Stimulated activated CD4-positive, alpha-beta T cell treated with anti-CD3 and anti-CD28 coated beads, Interleukin-1b, Interleukin-23, amount 100 ng/mL, for 4 hours (primary cell): ENCODE measurements at places on chromosomes 6 and 20.

DNA sequence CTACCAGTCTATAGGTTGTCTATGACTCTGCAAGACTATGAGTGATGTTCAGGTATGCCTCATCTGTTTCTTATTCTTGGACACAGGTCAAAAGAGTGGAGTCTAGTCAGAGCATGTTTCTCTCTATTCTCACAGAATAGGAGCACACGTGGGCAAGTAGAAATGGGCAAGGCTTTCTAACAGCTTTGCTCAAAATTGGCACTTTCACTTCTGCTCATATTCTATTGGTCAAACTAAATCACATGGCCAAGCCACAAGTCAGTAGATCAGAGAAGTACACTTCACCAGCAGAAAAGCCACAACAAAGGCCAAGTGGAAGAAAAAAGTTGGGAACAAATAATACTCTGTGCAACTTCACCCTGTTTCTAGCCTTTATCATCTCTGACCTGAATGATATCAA lies 354.5 kb upstream of the SYNCRIP start:
- DNase-seq, result no peak

GRCh38 chr6:14983599-14984518 lies 262.0 kb upstream of the JARID2 start:
- no peak for DNase-seq

DNA sequence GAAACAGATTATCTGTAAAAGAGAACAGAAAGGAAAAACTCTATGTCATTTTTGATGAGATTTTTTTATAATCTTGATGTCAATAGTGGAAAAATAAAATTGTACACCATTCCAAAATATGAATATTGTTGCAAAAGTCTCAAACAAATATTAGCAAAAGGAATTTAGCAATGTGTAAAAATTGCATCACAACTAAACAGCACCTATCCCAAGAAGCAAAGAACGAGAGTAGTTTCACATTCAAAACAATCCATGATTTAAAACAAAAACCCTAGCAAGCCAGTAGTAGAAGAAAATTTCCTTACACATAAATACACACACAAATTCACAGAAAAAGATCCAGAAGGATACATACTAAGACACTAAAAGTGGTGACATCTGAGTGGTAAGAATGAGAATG lies 38.4 kb downstream of the LCA5 start:
- DNase-seq, result no peak

DNA sequence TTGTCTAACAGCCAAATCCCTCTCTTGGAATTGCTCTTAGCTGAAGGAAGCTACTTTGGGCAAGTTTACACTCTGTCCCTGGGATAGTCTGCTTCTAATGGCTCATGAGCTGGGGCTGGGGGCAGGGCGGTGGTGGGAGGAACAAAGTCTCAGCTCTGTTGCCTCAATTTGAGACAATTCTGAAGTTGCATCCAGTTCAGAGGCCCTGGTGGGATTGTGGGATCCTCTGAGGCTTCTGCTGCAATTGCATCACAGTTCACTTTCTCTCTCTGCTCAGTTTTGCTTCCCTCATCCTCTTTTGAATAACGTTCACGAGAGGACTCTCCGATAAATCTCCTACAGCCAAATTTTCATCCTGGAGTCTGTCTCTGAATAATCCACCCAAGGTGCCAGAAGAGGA lies 440.6 kb upstream of the SLC35B3 start:
- DNase-seq, result no peak

- DNase-seq, result no peak
Measured at GRCh38 chr6:139917951-139918630, 543.6 kb upstream of the CITED2 start.

GRCh38 chr20:1426231-1426849 lies 33.5 kb upstream of the FKBP1A start:
- DNase-seq, result no peak

GRCh38 chr6:105459049-105459448 lies 56.2 kb upstream of the PREP start:
- no peak for DNase-seq

DNA sequence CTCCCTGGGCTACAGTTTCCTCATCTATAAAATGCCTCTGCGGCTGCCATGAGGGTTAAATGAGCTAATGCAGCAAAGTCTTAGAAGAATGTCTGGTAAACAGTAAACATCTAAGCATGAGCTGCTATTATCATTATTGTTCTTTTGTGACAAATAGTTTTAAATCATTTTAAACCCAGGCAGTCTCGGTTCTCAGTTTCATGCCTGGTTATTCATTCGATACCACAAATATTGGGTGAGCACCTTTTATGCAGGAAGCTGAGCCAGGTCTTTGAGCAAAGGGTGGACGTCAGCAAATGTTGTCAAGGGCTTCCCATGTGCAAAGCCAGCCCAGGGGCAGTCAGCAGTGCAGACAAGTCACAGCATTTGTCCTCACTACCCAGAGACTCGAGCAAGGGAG lies 128.7 kb downstream of the NFATC2 start:
- DNase-seq, result no peak

DNA sequence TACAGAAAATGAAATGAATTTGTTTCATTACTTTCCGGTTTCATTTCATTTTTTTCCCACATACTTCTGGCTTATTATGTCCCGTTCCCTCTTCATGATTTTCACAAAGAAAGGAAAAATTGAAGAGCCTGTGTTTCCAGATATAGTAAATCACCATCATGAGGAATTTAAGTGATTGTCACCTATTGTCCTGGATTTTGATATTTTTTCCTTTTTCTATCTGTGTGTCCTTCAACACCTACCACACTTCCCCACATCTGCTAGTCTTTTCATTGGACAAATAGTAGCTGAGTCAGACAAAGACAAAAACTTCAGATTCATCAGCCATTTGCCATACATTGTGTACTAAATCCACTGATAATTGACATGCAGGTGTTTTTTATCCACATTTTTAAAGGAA lies 258.2 kb upstream of the HSF2 start:
- DNase-seq, result no peak

DNA sequence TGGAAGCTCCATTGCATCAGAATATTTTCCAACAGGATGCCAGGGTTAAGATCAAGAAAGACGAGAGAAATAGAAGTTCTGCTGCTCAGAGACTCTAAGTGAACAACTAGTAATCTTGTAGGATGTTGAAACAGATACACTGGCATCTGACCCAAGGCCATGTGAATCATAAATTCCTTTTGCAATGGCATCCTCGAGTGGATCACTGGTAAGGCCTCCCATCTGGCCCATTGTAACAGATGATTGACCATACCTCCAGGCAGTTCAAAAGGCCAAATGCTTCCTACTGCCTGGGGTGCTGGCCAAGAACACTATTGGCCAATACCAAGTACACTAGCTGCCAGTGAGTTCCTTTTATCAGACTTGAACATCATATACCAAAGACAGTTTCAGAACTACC lies 9.9 kb upstream of the SLC17A3 start:
- no peak for DNase-seq

DNA sequence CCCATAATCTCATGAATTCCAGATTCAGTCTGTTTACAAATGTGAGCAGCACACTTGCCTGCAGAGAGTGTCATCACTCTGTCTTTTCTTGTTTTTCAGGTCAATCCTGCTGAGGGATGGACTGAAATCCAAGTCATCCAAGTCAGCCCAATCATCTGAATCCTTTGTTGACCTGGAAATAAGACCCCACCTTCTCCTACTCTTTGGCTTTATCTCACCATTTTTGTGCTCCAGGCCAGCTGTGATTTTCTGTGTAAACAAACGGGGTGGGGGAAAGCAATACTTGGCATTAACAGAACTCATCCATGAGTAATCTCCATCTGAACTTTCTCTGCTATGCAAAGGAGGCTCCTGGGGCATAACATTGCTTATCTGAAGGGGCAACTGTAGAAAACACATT lies 16.9 kb upstream of the GSTA4 start:
- DNase-seq, result no peak

DNA sequence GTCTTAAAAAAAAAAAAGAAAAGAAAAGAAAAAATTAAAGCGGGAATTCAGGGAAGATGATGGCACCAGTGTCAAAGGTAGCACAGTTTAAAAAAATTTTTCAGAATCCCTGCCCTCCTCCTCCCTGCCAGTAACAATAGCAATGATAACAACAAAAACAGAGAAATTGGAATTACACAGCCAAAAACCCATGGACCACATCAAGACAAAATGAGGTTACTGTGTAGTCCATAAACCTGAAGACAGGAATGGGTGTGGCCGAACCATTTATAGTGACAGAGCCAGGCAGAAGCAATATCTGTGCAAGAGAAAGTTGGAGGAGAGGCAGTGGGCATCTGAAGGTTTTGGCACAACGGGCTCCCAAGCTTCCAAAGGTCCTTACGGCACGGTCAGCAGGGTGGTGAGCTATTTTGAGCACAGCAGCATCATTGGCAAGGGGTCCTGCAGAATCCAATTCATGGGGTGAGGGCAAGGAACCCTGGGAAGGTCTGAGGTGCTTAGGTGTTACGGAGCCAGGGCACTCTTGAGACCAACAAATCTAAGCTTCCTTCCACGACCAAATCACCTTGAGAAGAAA lies 202.3 kb downstream of the GMPR start:
- DNase-seq, result no peak

- no peak for DNase-seq
Measured at GRCh38 chr6:114389111-114389510, 46.3 kb upstream of the HS3ST5 start.

GRCh38 chr6:106064142-106064541 lies 22.0 kb upstream of the PRDM1 start:
- DNase-seq, result no peak

DNA sequence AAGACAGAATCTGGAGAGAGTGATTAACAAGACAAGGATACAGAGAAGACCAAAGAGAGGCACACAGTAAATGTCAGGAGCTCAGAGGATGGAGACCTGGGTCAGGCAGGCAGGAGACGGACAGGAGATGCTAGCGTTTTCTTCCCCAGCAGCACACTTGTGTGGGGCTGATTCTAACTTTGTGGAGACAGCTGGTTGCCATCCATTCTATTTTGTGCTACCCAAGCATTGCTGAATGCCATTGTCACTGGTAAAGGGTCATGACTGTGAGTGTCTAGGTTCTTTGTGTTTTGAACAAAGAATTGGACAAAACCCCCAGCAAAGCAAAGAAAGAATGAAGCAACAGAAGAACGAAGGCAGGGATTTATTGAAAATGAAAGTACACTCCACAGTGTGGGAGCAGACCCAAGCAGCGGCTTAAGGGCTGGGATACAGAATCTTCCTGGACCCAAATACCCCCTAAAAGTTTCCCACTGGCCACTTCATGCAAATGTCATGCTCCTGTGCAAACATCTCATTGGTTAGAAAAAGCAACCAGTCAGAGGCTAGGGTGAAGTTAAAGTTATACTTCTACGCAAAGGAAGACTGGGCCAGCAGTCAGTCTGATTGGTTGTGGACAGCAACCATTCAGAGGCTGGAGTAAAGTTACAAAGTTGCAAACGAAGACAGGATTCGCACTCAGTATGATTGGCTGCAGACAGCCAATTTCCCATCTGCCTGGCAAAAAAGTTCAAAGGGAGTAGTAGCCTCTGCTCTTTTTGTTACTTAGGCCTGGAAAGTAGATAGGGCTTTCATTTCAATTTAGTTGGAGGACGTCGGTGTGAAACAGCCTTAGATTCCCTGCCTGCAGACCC lies 17.5 kb downstream of the PTK7 start:
- DNase-seq, result no peak

DNA sequence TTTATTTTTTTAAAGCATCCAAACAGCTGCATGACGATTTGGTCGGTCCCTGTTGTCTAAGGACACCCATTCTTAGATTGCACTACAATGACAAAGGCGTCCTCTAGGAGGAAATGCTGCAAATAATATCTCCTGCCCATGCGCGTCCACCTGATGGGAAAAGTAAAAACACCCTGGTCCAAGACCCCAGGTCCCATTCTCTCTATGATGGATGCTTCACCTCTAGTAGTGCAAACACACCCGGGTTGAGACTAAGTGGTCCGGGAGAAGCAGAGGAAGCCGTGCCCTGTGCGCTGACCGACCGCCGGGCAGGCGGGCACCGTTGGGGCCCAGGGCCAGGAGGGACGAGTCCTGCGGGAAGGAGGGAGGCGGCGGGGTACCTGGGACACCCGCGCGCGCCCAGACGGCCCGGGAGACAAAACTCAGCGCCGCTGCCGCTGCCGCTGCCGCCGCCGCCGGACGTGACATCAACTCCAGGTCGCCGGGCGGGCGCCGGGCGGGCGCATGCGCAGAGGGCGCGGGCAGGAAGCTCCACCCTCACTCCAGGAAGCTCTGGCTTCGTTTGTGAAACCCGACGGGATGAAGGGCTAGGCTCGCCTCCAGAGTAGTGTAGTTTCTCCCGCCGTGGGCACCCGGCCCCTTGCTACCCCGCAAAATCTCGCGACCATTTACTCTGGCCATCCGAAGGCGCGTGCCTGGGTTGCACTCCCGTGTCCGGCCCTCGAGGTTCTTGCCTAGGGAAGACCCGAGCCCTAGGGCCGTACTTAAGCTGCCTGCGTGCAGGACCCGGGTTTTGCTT lies at the start of gene TBC1D7:
TBC1D7 (minus strand) TSS at position 462 of the 799 bp plus-strand sequence. CDS start 1,639 bp downstream, outside the sequence.
- peak; percentile 91 for DNase-seq

DNA sequence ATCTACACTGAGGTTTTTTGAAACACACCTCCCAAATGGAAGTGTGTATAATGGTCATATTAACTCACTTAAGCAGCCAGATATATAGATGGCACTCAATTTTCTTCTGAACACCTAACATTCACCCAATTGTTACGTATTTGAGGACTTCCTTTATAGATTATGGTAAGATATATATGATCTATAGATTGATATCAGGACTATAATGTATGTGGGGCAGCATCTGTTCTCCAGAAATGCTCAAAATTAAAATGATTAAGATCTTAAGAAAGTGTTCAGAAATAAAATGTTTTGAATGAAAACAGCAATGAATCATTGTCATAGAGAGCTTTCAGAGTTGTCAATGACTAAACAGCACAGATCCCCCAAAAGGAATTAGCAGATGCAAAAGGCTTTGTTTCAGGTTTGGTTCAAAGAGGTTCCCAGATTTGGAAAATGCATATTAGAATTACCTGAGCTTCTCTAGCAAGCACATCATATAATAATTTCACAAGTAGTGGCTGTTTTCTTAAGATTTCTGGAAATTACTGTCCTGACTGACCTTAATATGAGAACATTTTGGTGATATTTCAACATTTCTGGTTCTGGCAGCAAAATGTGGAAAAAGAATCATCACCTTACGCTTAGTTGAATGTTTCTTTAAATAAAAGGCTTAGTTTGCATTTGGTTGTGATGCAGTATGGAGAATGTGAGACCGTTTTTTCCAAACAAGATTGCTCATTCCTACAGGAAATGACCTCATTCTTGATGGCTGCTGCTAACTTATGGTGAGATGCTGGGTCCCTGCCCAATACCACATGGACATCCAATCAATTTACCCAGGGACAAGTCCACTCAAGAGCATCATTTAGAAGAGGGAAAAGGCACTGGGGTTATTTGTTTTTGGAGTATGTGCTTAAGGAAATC lies 31.5 kb downstream of the TRAF3IP2 start:
- DNase-seq, result no peak

GRCh38 chr20:58340853-58341252 lies 31.3 kb downstream of the RAB22A start:
- no peak for DNase-seq

- DNase-seq, result no peak
Measured at GRCh38 chr6:99467509-99468106, 42.5 kb upstream of the PNISR start.
